ENCODE measurements at places on chromosomes 11 and 22.

DNA sequence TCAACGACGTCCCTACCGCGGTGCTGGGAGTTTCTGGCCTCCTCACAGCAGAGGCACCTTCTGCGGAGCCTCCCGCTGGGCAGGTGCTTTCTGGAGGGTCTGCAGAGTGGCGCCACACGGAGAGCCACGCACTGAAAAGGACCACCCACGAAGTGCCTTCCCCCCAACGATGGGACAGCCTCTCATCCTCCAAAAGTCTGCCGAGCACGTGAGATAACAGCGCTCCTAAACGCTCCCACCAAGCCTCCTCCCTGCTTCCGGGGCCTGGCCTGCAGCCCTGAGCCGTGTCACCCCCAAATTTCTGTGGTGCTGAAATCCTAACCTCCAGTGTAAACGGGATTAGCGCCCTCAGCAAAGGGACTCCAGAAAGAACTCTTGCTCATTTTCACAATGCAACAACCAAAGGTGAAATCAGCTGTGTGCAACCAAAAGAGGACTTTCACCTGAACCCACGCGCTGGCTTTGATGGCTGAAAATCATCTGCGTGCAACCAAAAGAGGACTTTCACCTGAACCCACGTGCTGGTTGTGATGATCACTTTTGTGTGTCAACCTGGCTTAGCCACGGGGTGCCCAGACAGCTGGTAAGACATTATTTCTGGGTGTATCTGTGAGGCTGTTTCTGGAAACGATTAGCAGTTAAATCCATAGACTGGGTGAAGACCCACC, 924.6 kb downstream of the BRD1 start:
- DNase-seq, result no peak

DNA sequence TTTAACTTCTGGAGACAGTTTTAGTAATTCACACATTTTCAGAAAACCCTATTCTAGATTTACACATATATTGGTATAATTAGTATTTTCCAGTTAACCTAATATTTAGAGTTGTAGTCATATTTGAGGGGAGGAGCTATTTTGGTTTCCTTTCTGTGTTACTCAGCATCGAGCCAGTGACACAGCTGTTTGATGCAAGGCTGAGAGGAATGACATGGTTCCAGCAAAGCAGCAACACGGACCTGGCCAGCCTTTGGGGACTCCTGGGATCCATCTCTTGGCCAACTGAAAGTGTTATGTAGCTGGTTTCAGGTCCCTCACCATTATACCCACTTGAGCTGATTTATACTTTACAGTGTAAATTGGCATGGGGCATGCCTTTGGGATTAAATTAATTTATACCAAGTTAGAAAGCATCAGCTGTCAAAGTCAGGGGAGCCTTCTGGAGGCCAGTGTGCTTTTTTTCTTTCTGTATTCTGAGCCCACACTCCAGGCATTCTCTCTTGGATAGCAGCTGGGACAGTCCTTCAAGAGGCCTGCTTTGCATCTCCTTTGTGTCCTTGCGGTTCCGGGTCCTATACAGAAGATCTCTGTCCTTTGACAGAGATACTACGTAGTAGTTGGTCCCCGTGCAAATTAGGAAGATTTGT, 91.3 kb upstream of the SLC25A18 start:
- DNase-seq, result peak; percentile 85

DNA sequence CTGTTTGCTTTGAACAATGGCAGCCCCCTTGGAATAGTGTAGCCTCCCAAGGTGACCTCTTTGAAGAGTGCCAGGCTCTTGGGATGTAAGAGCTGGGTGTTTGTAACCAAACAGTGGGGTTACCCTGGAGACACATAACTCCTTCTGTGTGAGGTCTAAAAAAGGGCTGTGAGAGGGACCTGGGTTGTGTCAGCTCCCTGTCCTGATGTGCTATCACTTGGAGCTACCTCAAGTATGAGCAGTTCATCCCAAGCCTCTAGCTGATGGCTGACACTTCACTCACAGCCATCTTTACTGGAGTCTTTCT, 40.2 kb downstream of the TSPAN18 start:
- no peak for DNase-seq

DNA sequence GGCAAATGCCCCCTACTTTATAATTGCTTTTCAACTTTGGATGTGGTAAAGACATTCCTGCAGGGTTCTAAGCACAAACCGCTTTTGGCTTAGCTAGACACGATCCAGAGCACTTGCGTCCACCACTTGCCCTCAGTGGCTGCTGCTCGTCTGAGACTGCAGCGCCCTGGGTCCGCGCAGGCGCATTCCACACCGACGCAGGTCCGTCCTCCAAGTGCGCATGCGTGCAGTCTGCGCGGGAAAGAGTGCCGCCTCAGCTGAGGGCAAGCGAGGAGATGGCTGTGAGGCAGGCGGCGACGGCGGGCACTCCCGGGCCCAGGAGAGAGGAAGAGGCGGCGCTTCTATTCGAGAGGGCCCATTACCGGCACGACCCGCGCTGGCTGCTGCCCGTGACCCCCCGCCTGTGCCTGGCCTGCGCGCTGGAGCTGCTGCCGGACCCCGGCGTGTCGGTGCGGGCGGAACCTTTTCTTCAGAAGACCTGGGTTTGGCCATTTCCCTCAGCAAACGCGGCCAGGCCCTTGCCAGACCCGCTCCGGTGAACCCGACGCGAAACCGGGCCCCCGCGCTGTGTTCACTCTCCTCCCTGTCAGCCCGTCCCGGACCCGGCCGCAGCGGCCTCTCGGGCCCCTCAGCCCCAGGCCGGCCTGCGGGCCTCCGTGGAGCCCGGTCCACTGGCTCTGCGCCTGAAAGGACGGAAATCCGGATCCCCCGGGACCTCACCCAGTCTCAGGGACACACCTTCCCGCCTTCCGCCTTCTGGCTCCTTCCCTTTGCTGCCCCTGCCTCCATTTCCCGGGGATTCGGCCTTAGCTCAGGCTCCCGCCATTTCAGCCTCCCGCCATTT, at the start of gene MEI1:
MEI1 (plus strand) TSS at position 240 of the 844 bp plus-strand sequence; CDS start at position 276, 36 bp downstream.
- no peak for DNase-seq

- DNase-seq, result no peak
Observed at GRCh38 chr22:28441720-28442263, 237.8 kb downstream of the TTC28 start.

GRCh38 chr22:41682033-41682807, 6.4 kb downstream of the SNU13 start:
- DNase-seq, result no peak

GRCh38 chr11:77154381-77155081, 26.5 kb downstream of the MYO7A start:
- DNase-seq, result peak; percentile 16

- no peak for DNase-seq
Observed at GRCh38 chr22:44116331-44116730, 64.4 kb upstream of the PARVG start.

DNA sequence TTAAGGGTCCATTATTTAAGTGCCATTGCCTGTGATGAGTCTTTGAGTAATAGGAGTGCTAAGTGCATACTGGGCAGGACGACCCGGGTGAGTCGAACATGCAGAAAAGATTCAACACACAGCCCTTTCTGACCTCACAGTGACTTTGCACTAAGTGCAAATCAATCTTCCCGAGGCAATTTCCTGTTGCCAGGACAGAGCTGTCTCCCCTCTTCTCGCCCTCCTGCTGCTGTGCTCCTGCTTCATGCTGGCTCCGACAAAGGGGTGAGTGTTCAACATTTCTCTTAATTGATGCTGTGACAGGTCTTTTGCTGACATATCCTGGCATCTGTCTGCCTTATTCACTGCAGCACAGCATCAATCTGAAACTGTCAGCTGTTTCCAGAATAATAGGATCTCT, 42.0 kb downstream of the MCHR1 start:
- DNase-seq, result no peak

- DNase-seq, result no peak
Observed at GRCh38 chr11:61567286-61568061, 13.4 kb downstream of the SYT7 start.

- DNase-seq, result no peak
Observed at GRCh38 chr11:64864473-64865285, 13.7 kb downstream of the EHD1 start.

DNA sequence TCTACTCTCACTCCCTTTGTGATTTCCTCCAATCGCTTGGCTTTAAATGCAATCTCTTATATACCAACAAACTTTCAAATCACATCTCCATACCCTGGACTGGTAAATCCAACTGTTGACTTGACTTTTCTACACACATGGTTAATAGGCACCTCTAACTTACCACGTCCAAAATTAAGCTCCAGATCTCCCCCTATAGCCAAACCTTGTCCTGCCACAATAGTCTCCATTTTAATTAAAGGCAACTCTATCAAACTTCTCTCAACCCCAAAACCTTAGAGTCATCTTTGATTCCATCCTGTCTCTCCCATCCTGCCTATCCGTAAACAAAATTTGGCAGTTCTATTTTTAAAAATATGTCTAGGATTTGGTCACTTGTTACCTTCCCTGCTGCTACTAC, 141.8 kb upstream of the DDI1 start:
- no peak for DNase-seq

DNA sequence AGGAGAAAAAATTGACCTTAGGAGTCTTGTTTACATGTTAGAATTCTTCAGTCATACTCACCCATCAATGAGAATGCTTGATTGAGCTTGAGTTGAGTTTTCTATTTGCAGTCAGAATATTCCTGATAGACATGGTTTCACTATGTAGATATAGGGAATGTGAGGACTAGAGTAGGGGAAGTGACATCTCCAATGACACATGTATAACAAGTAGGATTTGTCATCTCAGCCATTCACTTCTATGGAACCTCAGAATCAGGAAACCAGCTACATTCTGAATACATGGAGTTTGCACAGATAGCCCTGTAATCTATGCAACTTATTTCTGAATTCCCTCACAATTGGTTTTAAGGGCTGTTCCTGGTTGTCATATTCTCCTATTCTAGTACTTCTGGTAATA, 20.1 kb upstream of the OR9Q1 start:
- no peak for DNase-seq

DNA sequence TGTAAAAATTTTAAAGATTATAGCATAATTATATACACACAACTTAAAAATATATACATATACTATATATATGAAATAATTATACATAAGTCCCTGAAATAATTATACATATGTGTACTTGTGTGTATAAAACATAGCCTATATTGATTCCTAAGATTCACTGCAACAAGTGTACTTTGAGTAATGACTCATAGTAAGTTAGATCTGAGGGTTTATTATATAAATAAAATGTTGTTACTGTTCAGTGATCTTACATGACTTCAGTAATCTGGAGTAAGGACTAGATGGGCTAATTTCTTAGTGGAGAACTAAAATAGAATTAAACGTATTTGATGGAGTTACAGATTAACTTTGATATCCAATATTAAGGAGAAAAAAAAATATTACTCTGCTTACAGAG, 350.5 kb downstream of the CNTN5 start:
- no peak for DNase-seq

- DNase-seq, result peak; percentile 73
Observed at GRCh38 chr22:45602824-45603595, 68.6 kb upstream of the ATXN10 start.

DNA sequence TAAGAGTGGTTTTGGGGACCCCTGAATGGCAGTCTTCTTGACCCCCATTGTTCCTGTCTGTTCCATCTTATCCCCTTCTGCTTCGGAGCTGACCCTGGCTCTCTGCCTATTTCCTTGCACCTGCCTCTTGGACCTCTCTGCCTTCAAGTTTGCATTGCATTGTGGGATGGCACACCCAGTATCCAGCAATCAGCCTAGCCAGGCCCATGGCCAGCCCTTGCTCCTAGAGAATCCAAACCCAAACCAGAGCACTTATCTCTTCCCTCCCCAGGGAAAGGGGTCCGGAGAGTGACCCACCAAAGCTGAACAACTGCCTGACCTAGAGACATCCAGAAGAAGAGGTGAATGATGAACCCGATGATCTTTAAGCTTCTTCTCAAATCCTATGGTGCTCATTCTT, 607.3 kb upstream of the CADM1 start:
- no peak for DNase-seq

DNA sequence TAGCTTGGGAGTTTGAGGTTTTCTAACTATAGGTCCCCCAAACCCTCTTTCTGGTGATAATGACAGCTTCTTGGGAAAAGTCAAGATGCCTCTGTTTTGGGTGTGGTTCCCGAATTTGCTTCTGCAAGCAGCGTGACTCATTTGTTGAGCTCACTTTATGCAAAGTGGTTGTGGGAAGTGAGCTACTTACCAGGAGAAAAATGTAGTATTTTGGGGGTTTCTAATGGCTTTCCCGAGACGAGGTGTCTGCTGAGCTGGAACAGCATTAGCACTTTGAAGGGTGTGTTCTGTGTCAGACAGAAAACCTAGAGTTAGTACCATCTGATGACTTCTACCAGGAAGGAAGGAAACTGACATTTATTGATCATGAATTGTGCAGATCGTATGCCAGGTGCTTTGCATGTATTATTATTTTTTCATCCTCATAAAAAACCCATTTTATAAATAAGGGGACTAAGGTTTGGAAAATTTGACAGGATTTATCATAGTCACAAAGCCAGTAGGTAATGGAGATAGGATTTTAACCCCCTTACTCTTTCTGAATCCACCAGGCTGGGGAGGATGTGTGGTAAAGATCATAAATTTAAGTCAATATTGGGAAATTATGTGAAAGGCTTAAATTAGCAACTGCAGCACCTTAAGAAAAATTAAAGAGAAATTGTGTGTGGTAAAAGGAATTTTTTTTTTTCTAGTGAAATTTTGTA, 108.8 kb upstream of the CD44 start:
- DNase-seq, result no peak

GRCh38 chr11:86066657-86067008, 2.3 kb downstream of the PICALM start:
- no peak for DNase-seq

DNA sequence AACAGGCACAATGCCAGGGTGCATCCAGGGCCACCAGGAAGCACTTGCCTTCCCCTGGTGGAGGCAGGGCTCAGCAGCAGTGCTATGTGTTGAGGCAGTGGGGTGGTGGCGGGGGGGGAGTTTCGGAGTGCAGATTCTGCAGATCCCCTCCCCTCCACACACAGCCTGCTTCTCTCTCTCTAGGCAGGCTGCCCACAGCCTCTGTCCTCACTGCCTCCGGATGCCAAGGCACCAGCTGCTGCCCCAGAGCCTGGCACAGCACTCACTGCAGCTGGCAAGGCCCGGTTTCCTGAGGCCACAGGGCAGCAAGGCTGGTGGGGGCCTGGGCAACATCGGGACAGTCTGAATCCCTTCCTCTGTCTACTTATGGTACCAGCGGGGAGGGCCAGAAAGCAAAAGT, 35.8 kb downstream of the NRXN2 start:
- no peak for DNase-seq
